ENCODE measurements at places on chromosomes 3 and 15.

DNA sequence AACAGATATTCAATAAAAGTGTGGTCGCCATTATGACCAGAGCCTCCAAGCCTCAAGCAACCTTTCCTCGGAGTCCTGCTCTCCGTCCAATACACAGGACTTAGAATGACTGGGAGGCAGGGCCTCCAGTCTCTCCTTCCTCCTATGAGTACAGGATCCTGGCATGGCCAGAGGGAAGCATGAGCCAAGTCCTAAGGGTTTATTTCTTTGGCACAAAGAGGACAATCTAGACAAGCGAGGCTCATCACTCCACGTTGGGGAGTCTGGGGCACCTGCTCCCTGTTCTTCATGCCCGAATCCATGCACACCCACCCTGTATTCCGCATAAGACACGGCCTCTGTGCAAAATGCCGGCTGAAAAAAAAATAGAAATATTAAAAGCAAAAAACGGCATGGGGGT, 6.8 kb downstream of the PRRT3 start:
- DNase-seq: no peak

GRCh38 chr3:142894493-142894892, 5.6 kb upstream of the PCOLCE2 start:
- no peak for DNase-seq

- no peak for DNase-seq
These were observed 2.6 kb upstream of the TPRA1 start for GRCh38 chr3:127593178-127593577.

DNA sequence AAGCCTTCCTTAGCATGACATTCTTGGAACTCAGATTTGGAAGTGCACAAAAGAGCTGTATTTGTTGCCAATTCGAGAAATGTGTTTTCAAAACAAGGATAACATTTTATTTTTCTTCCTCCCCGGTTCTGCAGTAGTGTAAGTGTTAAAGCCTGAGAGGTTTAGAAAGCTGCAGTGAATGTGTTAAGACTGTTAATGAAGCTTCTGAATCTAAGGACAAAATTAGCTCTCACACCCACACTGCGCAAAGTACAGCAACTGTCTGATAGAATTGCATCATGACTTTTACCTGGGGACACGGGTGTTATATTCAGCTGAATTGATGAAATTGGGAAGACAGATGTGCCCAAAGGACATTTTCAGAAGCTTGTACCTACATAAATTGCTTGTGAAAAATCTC, 344.4 kb downstream of the CADM2 start:
- DNase-seq: no peak

GRCh38 chr15:84947947-84948830, 33.5 kb upstream of the PDE8A start:
- peak; percentile 71 for DNase-seq

GRCh38 chr3:139670196-139670595, 7.6 kb downstream of the NMNAT3 start:
- no peak for DNase-seq

DNA sequence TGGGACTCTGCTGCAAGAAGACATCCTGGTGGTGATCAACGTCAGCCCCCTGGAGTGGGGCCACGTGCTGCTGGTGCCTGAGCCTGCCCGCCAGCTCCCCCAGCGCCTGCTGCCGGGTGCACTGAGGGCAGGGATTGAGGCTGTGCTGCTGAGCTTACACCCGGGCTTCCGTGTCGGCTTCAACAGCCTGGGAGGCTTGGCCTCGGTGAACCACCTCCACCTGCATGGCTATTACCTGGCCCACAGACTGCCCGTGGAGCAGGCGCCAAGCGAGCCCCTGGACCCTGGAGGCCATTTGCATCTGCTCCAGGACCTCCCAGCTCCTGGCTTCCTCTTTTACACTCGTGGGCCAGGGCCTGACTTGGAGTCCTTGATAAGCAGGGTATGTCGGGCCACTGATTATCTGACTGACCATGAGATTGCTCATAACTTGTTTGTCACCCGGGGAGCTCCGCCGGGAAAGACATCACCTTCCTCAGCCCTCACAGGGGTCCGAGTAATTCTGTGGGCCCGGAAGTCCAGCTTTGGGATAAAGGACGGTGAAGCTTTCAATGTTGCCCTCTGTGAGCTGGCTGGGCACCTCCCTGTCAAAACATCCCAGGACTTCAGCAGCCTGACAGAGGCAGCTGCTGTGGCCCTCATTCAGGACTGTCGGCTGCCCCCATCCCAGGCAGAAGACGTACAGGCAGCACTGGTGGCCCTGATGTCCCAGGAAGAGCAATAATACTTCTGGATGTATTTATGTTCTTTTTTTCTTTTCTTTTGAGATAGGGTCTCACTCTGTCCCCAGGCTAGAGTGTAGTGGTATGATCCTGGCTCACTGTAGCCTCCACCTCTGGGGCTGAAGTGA, 7.6 kb downstream of the GDPGP1 start:
- DNase-seq: no peak

GRCh38 chr15:63466378-63467192, 37.8 kb upstream of the USP3 start:
- no peak for DNase-seq

- no peak for DNase-seq
These were observed 2.2 kb upstream of the BNIP2 start for GRCh38 chr15:59691194-59691805.

DNA sequence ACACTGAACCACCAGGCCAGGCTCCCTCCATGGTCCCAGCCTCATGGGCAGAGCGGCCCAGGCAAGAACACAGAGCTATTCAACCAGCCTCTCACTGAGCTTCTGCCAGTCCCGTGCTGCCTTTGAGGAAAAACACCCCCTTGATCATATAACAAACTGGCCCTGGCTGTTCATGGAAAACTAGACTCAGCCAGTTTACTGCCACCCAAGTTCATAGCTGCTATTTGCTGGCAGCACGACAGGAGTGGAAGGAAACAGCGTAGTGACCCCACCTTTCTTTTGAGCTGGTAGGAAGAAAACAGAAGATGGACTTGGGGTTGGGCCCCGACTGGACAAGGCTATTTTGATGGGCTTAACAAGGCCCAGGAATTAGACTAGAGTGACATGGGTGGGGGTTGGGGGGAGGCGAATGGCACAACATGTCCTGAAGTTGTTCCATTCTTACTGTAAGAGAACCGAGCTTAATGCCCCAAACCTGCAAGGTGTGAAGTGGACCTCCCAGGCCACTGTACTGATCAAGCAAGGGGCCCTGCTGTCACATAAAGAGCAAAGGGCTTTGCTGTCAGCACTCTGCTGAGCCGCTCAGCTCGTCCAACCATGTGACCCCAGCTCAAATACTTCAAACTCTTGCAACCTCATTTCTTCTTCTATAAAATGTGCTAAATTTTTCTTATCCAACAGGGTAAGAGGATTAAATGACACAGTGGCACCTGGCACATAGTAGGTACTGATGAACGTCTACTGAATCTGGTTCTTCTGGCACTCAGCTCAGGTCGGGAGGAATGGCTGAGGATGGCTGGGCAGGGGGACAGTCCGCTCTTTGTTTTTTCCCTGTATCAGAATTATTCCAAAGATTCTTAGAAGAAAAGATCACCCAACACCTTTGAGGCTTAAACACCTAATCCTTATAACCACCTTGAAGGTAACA, 1.6 kb downstream of the FBXL22 start:
- no peak for DNase-seq

- DNase-seq: no peak
These were observed 216.4 kb downstream of the RBMS3 start for GRCh38 chr3:29497282-29497681.

DNA sequence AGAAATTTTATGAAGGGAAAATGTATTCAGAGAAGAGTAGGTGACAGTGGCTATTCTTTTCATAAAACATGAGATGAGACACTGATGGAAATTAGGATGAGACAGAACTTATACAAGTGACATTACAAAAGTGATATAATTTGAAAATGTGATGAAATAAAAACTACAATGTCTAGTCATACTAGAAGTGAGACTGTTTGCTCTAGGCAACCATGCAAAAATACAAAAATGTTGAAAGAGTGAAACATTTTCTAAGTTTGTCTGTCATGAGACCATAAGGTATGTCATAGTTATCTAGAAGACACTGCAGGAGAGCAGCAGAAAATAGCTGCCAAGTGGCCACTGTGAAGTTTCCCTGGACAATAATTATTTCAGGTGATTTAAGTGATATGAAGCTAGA, 459.5 kb downstream of the DIPK2A start:
- DNase-seq: no peak

DNA sequence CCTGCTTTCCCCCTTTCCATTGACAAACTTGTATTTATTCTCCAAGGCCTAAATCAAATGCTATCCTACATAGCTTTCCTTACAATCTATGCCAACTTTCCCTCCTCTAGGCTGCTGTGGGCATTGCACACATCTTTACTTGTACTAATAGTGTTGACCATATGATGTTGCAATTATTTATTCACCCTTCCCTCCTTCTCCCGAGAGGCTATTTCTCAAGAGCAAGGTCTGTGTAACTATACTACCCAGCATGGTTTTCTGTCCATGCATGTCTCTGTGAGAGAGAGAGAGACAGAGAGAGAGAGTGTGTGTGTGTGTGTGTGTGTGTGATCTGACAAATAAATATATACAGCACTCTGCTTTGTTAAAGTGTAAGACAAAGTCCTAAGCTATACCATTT, 63.8 kb downstream of the GTPBP8 start:
- peak; percentile 63 for DNase-seq

GRCh38 chr3:51568036-51568435, 29.5 kb downstream of the RAD54L2 start:
- DNase-seq: no peak

GRCh38 chr3:73298243-73299183, 237.1 kb downstream of the EBLN2 start:
- no peak for DNase-seq

- no peak for DNase-seq
These were observed 112.7 kb upstream of the C3orf80 start for GRCh38 chr3:160112481-160112880.

DNA sequence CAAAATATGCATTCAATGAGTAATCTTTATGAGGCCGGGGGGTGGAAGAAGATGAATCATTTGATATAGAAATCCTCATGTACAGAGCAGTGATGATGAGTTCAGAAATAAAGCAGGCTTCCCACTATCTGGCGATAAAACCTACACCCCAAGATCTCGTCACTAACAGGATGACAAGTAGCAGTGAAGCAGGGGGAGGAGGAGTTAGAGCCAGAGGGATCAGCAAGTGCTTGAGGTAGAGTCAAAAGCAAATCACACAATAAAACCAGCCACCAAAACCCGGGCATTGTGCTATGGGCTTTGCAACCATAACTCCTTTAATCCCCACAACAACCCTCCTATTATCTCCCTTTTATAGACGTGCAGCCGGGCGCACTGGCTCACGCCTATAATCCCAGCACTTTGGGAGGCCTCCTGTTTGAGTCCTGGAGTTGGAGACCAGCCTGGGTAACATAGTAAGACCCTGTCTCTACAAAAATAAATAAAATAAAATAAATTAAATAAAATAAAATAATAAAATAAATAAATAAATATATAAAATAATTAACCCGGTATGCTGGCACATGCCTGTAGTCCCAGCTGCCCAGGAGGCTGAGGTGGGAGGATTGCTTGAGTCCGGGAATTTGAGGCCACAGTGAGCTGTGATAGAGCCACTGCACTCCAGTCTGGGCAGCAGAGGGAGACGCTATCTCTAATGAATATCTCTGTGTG, 53.0 kb downstream of the STARD5 start:
- no peak for DNase-seq

DNA sequence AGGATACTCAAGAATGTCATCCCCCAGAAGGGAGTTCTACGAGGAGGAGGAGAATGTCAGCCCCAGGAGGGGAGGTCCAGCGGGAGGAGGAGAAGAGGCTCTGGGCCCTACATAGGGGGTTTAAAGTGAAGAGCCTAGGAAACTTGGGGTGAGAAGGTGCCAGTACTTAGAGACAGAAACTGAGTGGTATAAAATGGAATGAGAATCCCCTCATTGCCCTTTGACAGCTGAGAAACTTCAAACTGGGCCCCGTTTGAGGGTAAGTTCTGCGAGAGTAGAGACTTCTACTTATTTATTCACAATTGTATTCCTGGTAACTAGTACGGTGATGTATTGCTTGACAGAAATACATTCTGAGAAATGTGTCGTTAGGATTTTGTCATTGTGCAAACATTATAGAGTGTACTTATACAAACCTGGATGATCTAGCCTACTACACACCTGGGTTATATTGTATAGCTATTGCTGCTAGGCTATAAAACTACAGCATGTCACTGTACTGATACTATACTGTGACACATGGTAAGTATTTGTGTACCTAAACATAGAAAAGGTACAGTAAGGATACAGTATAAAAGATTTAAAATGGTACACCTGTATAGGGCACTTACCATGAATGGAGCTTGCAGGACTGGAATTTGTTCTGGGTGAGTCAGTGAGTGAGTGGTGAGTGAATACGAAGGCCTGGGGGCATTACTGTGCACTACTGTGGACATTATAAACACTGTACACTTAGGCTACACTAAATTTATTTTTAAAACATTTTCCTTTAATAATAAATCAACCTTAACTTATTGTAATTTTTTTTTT, 62.0 kb downstream of the TSC22D2 start:
- no peak for DNase-seq

DNA sequence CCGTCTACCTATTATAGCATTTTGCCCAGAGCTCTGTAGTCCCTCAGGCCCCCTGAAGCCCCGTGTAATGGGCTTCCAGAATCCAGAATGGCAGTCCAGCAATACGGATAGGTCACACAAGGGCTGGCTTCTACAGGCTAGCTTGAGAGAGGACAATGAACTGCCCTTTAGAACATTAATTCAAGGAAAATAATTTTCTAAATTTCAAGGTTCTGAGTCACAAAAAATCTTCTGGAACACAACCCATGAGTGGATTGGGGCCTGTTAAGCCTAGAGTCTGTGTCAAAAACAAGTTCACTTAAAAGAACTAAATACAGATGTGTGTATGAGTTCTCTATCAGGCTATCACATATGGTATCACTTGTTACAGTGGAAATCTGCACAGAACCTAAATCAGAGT, 28.8 kb downstream of the DCP1A start:
- DNase-seq: peak; percentile 29

GRCh38 chr3:130527426-130527825, 10.4 kb downstream of the COL6A6 start:
- DNase-seq: no peak

DNA sequence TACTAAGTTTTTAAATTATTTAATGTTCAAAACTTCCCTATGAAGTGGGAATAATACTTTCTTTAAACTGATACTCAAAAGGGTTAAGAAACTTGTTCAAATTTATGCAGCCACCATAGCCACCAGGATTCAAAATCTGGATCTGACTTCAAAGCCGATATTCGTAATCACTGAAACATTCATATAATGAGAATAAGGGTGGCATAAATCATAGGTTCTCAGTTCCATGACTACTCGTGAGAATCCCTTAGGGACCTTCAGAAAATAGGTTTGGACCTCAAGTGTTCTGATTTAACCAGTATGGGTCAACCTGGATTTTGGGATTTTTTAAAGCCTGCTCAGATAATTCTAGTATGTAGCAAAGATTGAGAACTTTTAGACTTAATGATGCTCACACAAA, 160.6 kb downstream of the RBMS3 start:
- DNase-seq: no peak

Measured in AG04449 (cell line).